ENCODE measurements at places on chromosomes 7 and 10.

GRCh38 chr10:117226813-117227451 is 14.0 kb upstream of the SLC18A2 start:
- DNase-seq, result no peak

DNA sequence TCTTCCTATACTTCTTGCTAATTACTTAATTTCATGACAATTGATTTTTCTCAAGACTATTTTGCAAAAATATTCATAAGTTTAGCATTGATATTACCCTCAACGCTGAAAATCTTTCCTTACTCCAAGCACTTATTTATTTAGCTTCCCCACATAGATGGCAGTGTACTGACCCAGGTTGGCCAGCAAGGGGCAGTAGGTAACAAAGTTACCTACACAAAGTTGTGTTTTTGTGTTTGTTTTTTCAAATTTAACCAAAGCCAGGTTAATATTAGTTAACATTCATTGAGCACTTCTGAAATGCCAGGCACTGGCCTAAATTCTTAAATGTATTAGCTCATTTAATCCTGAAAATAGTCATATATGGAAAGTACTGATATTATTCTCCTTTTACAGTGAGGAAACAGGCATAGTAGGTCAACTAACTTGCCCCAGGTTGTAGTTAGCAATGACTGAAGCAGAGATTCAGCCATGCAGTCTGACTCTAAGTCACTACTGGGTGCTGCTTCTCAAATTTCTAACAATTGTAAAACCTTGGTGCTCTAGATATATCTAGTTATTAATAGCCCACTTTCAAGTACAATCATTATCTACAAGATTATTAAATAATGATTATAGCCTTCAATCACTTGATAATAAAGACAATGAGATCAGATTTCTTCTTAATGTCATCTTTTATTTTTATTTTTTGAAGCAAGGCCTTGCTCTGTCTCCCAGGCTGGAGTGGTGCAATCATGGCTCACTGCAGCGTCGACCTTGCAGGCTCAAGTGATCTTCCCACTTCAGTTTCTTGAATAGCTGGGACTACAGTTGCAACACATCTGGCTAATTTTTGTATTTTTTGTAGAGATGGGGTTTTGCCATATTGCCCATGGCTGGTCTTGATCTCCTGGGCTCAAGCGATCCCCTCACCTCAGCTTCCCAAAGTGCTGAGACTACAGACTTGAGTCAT is 5.8 kb upstream of the GGCT start:
- DNase-seq, result no peak

DNA sequence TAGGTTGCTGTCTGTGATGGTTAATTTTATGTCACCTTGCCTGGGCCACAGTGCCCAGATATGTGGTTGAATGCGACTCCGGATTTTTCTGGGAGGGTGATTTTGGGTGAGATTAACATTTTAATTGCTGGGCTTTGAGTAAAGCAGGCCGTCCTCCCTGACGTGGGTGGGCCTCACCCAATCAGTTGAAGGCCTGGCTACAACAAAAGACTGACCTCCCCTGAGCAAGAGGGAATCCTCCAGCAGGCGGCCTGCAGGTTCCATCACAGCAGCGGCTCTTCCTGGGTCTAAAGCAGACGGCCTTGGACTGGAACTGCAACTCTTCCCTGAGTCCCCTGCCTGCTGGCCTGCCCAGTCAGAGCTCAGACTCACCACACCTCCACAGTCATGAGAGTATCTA is 114.2 kb downstream of the SFMBT2 start:
- DNase-seq, result no peak

- no peak for DNase-seq
These were observed 10.0 kb upstream of the CRYGN start for GRCh38 chr7:151449990-151450389.

- no peak for DNase-seq
These were observed 276.9 kb downstream of the TNS3 start for GRCh38 chr7:47304727-47305719.

DNA sequence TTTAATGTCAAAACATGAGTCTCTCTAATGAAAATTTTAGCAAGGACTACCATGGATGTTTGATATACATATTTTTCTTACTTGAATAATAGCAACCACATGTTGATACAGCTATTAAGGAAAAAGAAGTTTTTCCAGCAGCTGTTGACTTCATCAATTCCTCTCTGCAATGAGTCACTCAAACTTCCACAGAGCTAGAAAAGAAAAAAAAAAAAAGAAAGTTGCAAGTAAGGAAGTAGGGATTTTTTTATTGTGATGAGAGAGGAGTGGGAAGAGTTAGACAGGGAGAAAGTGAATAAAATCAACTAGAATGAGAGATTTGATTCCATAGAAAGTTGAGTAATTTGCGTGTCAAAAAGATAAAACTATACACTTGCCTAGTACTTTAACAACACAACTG is 46.2 kb downstream of the CAV1 start:
- no peak for DNase-seq

DNA sequence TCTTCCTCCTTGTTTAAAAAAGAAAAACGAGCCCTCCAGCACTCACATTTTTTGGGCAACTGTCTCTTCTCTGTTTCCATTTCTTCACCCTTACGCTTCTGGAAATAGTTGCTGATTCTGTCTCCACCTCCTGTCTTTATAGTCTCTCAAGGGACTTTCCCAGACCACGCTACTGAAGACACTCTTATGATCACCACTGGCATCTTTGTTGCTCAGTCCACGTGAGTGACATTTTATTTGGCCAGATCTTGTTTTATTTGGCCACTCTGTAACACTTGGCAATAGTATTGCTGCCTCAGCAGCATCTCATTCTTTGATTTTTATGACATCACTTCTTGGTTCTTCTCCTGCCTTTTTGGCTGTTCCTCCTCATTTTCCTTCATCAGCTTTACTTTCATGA is 21.6 kb upstream of the NME8 start:
- DNase-seq, result no peak

GRCh38 chr10:43121444-43121843 is 16.8 kb upstream of the CSGALNACT2 start:
- no peak for DNase-seq
